GM04504 (cell line): ENCODE measurements at places on chromosomes 5 and 9.

- DNase-seq, result no peak
Observed at GRCh38 chr5:163976696-163977095, 471.3 kb downstream of the MAT2B start.

DNA sequence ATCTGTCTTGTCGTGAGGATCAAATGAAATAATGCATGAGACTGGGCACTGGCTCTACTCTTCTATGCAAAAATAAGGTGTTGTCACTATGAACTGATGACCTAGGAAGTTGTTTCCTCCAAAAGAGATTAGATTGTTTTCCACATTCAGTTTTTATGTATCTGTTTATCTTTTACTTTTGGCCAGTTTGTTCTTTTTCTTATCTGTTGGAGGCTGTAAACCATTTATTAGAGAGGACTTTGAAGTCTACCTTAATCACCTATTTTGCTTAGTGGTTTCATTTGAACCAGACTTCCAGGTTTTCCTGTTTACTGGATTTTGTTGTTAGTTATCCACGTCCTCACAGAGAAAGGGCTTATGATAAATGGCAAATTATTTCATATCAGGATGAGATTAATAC lies 21.5 kb upstream of the GDA start:
- no peak for DNase-seq

DNA sequence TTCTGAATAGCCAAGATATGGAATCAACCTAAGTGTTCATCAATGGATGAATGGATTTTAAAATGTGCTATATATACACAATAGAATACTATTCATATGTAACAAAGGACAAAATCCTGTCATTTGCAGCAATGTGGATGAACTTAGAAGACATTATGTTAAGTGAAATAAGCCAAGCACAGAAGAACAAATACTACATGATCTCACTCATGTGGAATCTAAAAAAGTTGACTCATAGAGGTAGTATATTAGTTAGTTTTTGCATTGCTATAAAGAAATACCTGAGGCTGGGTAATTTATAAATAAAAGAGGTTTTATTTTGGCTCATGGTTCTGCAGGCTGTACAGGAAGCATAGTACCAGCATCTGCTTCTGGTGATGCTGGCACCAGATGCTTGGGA lies 8.1 kb downstream of the CATSPER3 start:
- DNase-seq, result no peak

- DNase-seq, result no peak
Observed at GRCh38 chr5:93305984-93306383, 275.0 kb downstream of the NR2F1-AS1 start.
